Vagina (tissue), 2 donors: ENCODE measurements at places on chromosomes 1 and 21.

DNA sequence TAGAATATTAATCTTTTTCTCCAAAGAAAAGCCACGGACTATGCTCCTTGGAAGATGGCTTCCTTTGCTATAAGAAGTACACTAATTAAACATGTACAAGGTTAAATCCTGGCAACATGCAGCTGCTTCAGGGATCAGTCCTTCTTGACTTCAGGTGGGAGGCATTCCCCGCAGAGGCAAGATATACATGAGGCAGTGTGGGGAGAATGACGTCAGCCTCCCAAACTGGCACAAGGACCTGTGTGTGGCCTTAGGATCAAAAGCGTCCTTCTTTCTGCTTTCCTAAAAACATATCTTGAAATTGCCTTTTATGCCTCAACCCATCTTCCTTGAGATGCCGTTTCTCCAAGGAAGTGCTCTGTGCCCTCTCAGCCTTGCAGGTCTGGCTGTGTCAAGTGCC, 90.3 kb downstream of the WLS start:
- no peak for DNase-seq

- no peak for DNase-seq
Observed at GRCh38 chr21:16330082-16330907, 600.5 kb downstream of the USP25 start.

DNA sequence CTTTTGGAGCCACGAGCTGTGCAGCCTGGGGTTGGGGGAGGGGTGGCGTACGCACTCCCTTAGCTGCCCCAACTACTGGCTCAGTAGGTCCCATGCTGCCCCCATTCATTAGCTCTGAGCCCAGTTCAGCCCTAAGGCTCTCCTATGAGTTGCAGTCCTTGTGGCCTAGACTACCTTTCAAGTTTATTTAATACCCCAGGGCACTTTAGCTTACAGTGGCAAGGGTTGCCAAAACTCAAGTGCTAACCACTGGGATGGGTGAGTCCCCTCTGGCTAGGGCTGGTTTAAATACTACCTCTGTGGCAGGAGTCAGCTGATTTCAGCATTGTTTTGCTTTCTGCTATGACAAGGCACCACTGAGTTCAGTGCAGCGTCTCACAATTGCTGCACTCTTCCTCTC, 118.2 kb downstream of the ODF2L start:
- no peak for DNase-seq

GRCh38 chr1:160438935-160439334, 38.6 kb downstream of the VANGL2 start:
- DNase-seq = no peak

DNA sequence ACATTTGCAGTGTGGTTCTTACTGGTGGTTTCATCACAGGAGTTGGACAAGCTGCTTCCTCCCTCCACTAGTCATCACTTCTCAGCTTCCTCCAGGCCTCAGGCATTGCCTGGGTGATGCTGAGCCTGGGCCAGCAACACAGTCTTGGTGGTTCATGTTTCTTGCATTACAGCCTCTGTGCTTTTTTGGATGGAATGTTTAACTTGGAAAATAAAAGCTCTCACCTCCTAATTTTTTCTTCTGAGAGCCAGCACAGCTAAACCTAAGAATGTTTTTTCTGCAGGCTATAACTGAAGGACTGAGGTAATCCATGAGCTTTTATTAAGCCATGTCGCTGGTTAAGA, 66.1 kb upstream of the RHOU start:
- no peak for DNase-seq

GRCh38 chr1:229102741-229103391, 168.0 kb upstream of the RAB4A start:
- no peak for DNase-seq

DNA sequence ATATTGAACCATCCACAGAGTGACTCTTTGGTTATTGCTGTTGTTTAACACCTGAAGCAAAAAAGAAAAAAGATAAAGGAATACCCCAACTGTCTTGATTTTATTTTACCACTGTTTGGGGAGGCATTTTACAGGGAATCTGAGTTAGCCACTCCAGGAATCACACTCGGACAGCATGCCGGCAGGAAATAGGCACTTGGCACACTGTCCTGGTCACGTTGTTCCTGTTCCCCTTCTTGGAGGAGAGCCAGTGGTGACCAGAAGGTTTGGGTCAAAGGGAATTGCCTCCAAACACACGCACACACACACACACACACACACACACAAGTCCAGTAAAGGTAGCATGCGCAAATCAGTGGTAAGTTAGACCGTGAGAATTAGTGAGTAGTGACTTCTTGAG, 13.8 kb downstream of the RGS4 start:
- DNase-seq = no peak

DNA sequence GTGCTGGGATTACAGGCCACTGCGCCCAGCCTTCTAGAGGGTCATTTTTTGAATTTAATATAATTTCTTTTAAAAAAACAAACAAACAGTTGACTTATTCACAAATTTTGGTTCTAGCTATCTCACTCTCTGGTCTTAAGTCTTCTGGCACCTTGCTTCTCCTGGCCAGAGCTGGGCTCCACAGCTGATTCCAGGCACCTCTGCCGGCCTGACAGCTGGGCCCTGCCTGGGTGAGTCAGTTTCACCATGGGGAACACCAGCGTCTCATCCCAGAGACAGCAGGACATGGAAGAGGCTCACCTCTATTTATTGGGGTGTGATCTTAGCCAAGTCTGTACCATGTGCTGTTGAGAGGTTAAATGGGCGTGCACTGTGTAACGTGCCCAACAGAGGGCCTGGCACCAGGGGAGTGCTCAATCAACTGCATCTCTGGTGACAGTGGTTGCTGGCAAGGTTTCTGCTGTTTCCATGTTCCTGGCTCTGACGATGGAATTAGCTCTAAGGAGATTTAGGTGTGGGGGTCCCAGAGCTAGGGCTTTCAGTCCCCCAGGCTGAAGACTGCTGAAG, 956 bp downstream of the CPLANE2 start:
- DNase-seq = no peak

GRCh38 chr1:3917761-3918160, 17.7 kb upstream of the C1orf174 start:
- no peak for DNase-seq

DNA sequence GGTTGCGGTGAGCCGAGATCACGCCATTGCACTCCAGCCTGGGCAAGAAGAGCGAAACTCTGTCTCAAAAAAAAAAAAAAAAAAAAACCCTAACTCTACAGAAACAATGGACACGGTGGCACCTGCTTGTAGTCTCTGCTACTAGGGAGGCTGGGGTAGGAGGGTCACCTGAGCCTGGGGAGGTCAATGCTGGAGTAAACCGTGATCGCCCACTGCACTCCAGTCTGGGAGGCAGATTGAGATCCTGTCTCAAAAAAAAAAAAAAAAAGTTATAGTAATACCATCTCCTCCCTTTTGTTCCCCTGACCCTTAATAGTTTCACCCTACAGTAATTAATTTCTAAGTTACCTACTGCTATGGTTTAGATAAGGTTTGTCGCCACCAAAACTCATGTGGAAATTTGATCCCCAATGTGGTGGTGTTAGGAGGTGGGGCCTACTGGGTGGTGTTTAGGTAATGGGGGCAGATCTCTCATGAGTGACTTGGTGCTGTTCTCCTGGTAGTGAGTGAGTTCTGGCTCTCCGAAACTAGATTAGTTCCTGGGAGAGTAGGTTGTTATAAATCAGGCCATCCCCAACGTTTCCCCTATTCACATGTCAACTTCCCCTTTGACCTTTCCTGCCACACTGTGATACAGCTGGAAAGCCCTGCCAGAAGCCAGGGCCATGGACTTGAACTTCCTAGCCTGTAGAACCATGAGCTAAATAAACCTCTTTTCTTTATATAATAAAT, 9.8 kb downstream of the FBXO42 start:
- no peak for DNase-seq
